ENCODE measurements at places on chromosomes 13 and 19.

GRCh38 chr13:76913898-76914297 lies 27.7 kb upstream of the KCTD12 start:
- DNase-seq, result no peak

DNA sequence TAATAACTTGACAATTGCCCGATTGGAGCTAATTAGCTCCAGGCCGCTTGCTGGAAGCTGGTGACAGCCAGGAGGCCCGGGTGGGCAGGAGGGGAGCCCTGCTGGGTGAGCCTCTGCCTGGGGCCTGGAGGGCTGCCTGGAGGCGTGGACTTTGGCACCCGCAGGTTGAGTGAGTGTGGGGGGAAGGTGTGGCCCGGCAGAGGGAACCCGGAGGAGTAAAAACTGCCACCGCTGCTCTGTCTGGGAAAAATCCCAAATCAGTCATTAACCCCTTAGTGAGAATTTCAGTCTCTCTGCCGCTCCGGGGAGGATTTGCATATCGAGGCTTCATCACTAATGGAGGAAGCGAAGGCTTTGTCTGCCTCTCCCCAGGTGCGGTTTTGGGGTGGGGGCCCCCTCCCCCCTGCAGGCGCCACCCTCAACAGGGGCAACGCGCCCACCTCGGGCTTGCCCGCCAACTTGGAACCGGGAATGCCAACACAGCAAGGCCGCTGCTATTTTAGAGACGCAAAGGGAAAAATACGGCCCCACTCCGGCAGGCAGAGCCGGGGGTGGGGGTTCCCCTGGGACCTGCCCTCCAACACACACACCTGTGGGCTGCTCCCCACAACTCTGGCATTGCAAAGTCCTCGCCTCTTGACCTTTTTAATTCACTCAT lies 6.2 kb downstream of the EFNA2 start:
- DNase-seq, result no peak

DNA sequence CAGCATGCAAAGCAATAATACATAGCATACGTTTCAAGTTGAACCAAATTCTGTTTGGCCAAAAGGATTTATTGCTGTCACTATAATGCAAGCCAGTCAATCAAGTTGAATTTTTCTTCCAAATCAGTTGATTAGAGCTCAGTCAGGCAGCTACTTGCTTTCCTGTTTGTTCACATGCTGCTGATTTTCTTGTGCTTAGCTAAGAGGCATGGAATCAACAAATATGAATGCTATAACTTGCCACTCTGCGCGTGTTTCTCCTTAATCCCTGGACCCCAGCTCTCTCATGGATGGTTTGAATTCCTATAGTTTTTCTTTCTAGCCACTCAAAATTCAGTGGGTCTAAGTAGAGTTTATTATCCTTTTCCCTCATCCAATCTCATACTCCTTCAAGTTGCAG lies 311.3 kb downstream of the KLF5 start:
- DNase-seq, result no peak

GRCh38 chr19:19067276-19068072 lies 3.7 kb downstream of the SLC25A42 start:
- DNase-seq, result no peak

DNA sequence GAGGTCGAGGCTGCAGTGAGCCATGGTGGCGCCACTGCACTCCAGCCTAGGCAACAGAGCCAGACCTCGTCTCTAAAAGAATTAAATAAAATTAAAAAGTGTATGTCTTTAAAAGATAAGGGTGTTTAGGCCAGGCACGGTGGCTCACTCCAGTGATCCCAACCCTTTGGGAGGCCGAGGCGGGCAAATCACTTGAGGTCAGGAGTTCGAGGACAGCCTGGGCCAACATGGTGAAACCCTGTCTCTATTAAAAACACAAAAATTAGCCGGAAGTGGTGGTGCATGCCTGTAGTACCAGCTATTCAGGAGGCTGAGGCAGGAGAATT lies 7.5 kb upstream of the SDHAF1 start:
- DNase-seq, result no peak

DNA sequence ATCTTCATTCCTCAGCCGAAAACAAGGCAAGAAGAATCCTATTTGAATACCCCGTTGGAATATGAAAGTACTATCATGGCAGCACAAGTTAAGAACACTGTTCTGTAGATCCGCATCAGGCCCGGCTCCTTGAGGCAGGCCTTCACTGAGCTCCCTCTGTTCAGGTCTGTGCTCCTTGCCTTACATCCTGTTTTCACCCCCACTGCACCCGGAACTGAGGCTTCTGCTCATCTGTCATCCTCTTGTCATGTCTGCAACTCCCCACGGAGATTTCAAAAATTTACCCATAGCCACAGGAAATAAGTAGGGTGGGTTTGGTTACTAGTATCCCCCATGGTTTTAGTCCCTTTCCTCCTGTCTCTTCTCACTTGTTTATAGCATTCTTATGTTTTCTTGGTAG lies 861.9 kb downstream of the GPC5 start:
- DNase-seq, result no peak

GRCh38 chr13:30806784-30807183 lies 71.4 kb downstream of the ALOX5AP start:
- peak; percentile 27 for DNase-seq

Measured in RCC 7860 (cell line).